ENCODE measurements at places on chromosomes 4 and X.

DNA sequence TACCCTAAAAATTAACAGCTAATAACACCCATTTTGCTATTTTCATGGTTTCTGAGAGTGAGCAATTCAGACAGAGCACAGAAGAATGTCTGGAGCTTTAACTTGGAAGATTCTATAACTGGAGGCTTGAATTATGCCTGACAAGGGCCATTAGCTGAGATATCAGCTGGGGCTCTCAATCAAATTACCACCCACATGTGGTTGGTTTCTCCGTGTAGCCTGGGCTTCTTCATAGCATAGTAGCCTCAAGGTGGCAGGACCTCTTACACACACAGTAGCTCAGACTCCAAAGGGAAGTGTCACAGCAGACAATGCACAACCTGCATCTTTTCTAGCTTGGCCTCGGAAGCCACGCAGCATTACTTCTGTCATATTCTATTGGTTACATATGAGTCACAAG is 127.3 kb downstream of the EFHC2 start:
- no peak for DNase-seq

DNA sequence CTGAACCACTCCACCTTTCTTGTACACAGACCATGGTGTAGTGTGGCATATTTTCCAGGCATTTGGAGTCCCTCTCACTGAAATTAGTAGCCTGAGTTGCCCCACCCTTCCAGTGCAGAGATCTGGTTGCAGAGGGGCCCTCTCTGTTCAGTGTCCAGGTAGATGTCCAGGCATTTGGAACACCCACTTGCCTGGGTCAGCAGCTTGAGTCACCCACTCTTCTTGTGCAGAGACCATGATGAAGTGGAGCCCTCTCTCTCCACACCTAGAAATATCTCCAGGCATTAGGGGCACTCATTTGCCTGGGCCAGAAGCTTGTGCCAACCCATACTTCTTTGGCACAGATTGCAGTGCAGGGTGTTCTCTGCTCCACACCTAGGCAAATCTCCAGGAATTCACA is 2733.3 kb downstream of the PCDH7 start:
- DNase-seq: no peak

- DNase-seq: no peak
These were observed 44.0 kb downstream of the BRCC3 start for GRCh38 chrX:155115174-155115819.

DNA sequence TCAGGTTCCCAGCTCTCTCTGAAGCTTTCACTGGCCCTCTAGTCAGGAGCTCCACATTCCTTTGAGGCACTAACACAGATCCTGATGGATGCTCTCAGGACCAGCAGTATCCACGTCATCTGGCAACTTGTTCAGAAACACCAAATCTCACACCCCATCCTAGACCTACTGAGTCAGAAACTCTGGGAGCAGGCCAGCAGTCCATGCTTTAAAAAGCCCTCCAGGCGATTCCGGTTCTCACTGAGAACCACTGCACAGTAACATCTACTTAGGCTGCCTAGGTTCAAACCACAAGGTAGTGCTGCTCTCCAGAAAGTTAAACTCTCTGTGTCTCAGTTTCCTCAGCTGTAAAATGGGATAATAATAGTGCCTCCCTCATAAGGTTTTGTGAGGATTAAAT is 55.3 kb downstream of the CCDC158 start:
- no peak for DNase-seq

Data from fibroblast of skin of back (primary cell).